EH (cell line): ENCODE measurements at places on chromosomes 5 and 9.

DNA sequence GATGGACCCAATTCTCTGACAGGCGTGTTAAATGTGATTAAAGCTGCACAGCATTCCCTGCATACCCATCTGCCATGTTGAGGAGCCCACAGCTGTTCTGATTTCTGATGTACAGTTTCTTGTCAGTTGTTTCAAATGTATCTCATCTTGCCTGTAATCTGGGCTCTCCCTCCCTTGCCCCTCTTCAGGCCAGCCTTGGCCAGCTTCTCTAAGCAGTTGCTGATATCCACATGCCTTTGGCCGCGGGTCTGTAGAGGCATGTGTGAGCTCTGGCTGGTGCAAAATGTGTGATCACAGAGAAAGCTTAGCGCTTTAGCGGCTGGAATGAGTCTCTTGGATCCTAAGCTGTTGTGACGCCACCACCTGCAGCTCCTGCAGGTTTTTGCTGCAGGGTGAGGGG, 332.0 kb downstream of the MLLT3 start:
- DNase-seq: no peak

GRCh38 chr5:169433221-169433651, 132.3 kb upstream of the SLIT3 start:
- DNase-seq: peak; percentile 14

GRCh38 chr9:83422527-83422926, 115.7 kb downstream of the FRMD3 start:
- peak; percentile 33 for DNase-seq

DNA sequence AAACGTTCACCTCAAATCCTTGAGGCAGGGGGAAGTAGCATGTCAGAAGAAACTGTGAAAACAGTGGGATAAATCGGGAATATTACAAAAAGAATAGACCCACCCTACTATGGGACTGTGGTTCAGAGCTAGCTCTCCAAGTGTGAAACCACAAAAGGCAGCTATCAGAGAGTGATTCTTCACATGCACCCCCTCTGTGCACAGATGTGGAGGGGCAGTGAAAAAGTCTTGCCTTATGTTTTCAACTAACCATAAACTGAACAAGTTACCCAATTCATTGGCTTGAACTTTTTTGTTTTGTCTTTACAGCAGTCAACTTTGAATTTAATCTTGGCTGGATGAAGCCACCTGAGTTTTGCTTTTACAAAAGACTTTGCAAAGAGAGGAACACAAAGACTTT, 98.8 kb upstream of the NR4A3 start:
- no peak for DNase-seq

GRCh38 chr5:72651109-72651508, 143.9 kb upstream of the ZNF366 start:
- no peak for DNase-seq

DNA sequence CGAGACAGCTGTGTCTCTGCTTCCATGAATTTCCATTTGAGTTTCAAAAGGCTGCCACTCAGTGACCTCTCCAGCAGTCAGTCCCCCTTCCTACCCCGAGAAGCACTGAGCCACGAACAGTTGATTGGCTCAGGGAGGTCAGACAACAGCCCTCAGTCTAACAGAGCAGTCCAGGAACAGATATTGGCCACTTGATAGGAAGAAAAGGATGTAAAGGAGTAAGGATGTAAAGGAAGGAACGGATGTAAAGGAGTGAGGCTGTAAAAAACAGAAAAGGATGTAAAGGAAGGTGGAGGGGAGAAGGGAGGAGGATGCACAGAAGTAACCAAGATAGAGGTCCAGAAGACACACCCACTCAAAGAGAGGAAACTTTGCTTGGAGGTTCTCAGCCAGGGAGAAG, 3.2 kb upstream of the NR4A3 start:
- DNase-seq: no peak

GRCh38 chr9:70080481-70081119, 37.0 kb downstream of the MAMDC2 start:
- peak; percentile 70 for DNase-seq

DNA sequence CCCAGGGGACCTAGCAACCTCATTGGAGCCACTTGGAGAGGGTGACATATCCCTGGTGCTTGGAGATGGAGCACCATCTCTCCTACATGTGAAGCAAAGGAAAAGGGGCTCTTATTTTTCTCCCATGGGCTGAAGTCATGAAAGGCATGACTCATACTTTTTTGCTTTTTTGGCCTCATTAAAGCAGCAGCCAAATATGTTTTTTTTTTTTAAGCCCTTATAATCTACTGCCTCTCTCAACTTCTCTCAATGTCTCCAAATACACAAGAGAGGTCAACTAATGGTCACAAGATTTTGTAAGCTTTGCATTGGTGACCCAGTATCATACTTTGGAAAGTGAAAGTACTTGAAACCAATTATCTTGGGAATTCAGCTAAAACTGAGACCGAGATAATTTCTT, 1.6 kb upstream of the CFAP90 start:
- peak; percentile 46 for DNase-seq

- DNase-seq: peak; percentile 51
Measured at GRCh38 chr9:36037549-36038122, 923 bp downstream of the RECK start.

DNA sequence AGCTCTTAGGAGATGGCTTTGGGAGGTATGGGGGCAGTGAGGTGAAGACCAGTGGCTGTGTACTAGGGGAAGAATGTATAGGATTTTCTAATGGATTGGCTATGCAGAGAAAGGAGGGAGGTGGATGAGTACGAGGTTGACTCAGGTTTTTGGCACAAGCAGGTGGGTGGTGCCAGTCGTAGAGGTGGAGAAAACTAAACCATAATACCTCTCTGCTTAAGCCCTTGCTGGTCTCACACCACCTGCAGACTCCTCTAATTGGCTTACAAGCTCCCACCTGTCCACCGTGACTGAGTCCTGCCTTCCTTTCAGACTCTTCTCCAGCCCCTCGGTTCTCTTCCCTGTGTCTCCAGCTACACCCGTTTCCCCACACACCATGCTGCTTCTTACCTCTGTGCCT, 521.7 kb upstream of the CLINT1 start:
- no peak for DNase-seq

DNA sequence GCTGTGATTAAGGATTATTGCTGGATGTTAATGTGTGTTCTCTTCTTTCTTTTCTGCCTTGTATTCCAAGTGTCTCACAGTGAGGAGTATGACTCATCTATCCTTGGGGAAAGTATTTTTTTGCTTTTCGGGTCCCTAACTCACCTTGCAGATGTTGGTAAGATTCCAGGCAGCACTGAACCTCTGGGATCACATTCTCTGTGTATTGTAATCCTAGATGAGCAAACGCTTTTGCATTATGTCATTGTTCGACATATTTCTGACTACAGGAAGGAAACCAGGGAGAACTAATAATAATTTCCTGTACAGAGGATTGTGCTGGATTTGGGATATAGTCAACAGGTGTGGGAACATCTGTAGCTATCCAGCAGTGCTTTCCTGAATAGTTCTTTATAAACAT, 246.1 kb upstream of the TUT7 start:
- DNase-seq: peak; percentile 19

DNA sequence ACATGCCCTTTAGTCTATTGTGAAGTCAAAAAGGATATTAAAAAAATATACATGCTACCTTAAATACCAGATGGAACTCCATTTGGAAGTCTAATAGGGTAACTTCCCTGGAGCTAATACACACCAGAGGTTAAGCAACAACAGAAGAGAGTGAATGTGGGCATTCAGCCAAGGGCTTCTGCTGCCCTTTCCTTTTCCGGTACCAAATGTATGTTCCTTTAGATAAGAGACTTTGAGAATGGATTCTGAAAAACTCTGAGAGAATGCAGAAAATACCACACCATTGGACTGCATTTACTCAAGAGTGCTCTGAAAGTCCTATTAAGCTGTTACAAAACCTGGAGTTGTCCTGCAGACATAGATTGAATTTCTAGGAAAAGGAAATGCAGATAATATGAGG, 23.8 kb upstream of the TRPM3 start:
- DNase-seq: peak; percentile 8

DNA sequence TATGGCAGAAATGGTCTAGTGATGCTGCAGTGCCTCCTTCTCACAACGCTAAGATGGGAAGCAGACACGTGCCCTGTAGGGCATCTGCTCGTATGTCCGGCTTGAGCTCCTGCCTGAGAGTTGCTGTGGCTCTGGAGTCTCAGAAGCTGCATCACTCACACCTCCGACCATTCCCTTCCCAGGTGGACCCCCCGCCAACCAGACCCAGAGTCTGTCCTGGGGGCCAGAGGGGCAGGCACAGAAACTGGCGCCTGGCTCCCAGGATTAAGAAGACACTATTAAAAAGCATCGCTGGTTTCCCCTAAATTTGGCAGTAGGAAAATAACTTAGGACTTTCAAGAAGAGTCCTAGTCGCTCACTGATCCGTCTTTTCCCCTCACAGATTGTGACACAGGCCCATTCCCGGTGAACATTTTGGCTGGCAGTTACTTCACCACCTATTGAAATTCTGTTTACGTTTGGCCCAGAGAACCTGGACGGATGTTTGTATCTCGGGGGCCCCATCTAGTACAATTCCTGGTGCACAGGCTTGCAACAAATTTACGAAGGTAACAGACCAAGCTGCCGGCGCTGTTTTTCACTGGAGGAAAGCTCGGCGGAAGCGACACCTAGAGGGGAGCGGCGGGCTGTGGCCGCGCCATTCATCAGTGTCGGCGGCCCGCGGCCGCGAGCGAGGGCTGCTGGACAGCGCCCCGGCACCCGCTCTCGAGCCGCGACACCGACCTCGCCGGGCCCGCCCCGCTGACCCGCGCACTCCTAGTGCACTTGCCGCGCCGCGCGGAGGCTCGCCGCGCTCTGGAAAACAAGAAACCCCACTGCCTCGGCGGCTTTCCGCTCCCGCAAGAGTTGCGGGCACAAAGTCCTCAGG, 1.6 kb downstream of the FSTL4 start:
- DNase-seq: peak; percentile 49

DNA sequence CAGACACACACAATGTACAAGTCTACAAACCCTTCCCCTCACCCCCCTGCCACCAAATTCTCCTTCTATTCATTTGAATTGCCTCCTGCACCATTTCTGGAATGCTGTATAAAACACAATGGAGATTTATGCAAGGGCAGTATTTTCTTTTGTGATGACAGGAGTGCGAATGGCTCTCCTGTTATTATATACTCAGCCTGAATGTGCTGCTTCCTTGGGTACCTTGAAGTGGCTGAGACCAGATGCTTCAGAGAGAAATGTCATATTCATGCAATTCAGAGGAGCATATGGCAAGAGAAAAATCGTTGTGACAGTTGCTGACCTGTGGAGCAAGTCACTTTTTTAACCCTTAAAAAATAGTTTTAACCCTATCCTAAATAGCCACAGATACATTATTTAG, 468.0 kb upstream of the WWC1 start:
- DNase-seq: no peak

DNA sequence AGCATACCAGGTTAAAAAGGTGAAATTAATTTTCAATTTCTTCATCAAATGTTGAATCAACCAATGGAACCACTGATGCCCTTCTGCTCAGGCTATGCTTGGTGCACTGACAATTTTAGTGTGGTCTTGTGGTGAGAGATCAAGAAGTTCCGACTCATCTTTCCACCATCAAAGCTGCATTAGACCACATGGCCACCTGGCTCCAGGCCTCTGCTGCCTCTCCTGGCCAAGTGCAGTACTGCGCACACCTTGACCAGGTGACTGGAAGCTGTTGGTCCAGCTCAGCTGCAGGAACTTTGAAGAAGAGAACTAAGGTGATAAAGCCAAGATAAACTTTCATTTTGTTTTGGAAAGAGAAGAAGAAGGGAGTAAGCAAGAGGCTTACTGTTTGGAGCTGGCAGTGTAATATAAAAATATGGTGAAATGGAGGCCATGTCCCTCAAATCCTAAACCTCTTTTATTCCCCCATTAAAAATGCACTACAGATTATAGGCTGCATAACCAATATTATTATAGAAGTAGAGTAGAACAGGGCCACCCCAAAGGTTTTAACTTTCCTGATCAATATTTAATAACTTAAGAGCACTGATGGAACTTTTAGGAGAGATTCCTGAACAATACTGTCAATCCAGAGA, 315.5 kb upstream of the C9orf72 start:
- peak; percentile 0 for DNase-seq

DNA sequence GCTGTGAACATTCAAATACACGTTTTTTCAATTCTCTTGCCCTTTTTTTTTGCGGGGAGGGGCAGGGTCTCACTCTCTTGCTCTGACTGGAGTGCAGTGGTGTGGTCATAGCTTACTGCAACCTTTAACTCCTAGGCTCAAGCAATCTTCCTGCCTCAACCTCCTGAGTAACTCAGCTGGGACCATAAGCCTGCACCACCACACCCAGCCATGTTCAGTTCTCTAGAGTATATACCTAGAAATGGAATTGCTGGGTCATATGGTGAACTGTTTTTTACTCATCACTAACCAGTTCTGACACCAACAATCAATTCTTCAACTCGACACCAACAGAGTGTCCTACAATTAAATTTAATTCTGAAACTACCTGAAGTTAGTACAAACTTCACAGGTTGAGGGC, 85.5 kb upstream of the ZNF169 start:
- no peak for DNase-seq

DNA sequence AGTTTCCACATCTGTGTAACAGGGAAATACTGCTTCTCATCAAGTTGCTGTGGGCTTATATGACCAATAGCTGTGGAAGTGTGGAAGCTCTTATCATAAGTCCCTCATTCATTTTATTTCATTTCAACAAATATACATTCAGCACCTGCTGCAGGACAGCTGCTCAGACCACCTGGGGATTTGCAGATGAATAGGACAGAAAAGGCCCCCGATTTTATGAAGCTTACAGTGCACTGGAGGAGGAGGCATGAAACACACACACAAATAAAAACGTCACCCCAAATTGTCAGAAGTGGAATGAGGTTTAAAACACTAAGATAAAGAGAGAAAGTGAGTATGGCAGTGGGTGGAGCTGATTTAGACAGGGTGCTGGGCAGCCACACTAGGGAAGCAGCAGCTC, 107.2 kb downstream of the DRD1 start:
- DNase-seq: no peak

DNA sequence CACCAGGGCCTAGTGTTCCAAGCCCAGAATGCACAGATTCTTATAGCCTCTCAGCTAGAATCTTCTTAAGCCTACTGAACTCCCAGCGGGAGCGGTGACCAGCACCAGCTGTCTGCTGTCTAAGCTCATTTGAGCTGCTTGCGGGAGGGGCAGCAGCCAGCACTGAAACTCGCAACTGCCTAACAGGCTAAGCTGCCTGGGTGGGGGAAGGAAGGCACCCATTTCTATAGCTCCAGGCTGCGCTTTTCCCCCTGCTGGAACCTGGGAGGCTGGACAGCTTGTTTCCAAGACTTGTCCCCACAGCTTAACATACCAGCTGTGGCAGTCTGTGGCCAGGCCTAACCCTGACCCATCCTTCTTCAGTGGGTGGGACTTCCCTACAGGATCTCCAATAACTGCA, 512.9 kb downstream of the EFNA5 start:
- no peak for DNase-seq

DNA sequence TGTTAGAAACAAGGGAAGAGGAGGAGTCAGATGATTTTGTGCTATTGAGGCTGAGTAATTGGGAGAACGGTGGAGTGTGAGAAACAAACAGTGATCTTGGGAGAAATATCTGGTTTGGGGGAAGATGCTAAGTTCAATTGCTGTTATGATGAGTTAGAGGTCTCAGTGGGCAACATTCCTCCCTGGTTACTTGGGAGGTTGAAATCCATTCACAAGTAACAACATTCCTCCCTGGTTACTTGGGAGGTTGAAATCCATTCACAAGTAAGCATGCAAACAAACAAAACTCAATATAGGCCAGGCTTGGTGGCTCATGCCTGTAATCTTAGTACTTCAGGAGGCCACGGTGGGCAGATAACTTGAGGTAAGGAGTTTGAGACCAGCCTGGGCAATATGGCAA, 38.7 kb downstream of the AGXT2 start:
- peak; percentile 7 for DNase-seq
